Head of caudate nucleus (tissue), 42 donors: ENCODE measurements at places on chromosomes 1 and 21.

- DNase-seq = no peak
Measured at GRCh38 chr1:963746-964525, 2.3 kb upstream of the PLEKHN1 start.

GRCh38 chr1:183909672-183910071 lies 104.8 kb downstream of the RGL1 start:
- no peak for DNase-seq

DNA sequence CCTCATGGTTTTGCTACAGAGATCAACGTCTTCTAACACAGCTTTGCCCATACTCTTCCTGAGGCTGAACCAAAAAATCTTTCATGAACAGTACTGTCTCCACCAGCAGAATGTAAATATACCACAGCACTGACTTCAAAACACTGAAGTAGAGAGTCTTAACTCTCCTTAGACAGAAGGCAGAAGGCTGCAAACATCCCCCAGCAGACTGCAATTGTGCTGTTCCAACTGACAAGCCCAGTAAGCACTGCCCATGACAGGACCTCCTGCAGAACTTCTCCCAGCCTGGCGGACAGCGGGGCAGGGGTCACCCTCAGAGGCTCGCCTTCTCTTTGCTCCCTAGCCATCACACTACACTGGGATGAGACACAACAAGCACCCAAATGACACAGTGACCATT lies 218.7 kb downstream of the RERE start:
- DNase-seq = peak; percentile 52

DNA sequence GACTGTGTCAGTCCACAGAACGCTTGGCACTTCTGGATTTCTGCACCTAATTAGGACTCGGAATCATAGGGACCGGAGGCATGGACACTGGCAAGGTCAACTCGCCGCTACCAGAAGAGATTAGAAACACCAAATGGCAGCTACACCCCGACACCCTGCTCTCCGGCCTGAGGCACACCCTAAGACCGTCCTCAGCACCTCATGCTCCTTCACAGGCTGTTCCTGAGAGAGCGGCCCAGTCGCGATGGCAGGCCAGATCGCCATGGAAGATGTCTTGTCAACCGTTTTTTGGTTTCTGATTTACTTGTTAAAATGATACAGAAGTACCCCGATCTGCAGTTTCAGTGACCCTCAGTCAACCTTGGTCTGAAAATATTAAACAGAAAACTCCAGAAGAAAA lies 46.8 kb downstream of the NPHP4 start:
- DNase-seq = no peak

DNA sequence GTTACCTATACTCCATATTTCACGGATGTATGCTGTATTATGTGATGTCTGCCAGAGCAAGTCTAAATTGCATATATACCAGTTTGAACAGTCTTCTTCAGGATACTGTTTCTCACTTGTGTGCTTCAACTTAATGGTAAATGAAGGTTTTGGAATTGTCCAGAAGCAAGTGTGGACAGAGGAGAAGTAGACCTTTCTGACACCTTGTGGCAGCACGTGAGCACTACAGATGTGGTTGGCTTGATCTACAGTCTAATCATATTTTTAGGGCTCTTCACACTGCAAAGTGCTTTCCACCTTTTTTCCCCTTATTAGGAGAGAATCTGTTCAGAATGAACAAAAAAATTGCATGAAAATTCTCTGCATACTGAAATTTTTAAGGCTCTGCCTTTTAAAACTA lies 10.9 kb downstream of the MORC3 start:
- peak; percentile 71 for DNase-seq

GRCh38 chr21:45319461-45320211 lies 31.9 kb upstream of the POFUT2 start:
- no peak for DNase-seq

- DNase-seq = no peak
Measured at GRCh38 chr1:36847761-36848160, 186.6 kb downstream of the GRIK3 start.

- no peak for DNase-seq
Measured at GRCh38 chr1:202086579-202087350, 36.0 kb upstream of the GPR37L1 start.

GRCh38 chr1:112961072-112961471 lies 5.1 kb upstream of the SLC16A1 start:
- no peak for DNase-seq

GRCh38 chr1:80417671-80418070 lies 1383.1 kb upstream of the ADGRL2 start:
- DNase-seq = no peak

DNA sequence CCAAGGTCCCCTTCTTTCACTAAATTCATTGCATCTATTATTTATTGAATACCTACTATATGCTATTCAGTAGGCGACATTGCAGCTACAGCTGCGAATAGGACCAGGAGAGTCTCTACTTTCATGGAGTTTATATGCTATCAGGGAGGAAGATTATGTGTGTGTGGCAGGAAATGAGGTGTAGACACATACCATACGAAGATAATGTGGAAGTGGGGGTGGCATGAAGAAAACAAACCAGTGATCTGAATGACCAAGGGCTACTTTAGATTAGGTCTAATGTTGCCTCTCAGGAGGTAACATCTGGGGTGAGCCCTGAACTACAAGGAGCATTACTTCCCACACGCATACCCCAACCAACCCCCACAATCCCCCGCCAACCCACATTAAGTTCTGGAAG lies 1.0 kb upstream of the PPIH start:
- no peak for DNase-seq

GRCh38 chr1:19921310-19921709 lies 2.1 kb downstream of the PLA2G2E start:
- DNase-seq = no peak

DNA sequence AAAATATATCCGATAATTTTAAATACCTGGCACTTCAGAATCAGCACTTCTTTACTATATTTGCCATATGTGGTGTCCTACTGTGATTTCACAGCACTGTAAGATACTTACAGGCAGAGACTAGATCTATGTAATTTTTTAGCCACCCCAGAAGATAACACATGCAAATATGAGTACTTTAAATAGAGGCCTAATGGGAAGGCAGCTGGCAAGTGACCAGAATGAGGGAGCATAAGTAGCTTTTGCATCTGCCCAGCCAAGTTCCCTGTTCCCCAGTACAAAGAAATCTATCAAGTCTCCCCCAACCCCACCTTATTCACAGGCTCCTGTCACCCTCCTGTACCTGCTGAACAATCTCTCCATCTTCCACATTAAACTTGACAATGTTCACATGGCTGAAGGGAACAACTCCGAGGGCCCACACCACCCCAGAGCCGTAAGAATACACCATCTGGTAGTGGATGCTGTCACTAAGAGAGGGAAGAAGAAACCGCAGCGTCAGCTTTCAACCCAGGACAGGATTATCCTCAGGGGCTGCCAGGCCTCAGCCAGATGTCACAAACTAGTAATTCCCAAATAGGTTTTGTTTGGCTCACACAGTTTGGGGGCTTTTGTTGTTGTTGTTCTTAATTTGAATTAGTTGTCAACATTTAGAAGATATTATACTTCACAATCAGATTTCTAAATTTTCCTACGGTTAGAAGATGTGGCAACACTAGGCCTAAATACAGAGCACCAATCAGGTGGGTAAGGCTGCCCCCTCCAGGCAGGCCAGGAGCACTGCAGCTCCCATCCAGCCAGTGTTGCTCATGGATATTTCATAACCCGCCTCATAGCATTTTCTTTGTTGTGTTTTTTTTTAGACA lies 10.4 kb downstream of the EMC1 start:
- peak; percentile 28 for DNase-seq

DNA sequence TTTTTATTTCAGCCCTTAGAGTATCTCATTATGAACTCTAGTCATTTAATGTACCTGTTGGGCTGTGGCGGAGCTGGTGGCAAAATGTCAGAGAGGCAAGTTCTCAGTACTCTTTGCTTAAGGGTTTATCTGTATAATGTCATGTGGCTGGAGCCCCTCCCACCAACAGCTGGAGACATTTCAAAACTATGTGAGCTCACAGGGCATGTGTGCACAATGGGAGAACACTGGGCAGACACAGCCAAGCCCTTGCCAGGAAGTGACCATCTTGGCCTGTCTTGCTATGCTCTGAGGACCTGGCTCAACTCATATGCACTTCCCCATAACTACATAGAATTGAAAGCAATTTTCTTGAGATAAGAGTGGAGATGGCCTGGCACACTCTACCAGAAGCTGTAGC lies 296.4 kb downstream of the PTPRU start:
- no peak for DNase-seq

GRCh38 chr1:197224160-197224559 lies 43.9 kb upstream of the CRB1 start:
- no peak for DNase-seq

DNA sequence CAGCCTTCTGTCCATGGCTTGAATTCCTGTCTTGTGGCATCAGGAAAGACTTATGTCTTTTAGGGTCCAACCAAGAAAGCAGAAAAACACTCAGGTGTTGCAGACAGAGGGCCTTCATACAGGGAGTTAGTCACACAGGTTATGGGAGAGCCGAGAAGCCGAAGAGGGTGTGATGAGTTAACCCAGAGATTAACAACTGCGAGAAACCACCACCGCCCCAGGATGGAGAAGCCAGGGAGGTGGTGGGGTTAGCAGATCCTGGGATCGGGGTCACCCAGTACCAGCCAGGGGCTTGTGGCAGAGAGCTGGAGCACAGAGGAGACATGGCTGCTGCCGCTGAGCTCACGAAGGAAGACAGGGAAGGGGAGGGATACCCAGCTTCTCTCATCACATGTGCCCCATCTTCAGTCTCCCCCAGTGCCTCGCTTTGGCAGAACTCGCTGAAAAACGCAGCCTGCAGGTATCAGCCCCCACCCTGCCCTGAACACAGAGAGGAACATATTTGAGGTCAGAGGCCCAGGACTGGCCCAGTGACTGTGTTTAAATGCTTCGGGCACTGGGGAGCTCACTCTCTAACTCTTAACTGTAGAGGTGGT lies 58.7 kb downstream of the RUNX3 start:
- no peak for DNase-seq

DNA sequence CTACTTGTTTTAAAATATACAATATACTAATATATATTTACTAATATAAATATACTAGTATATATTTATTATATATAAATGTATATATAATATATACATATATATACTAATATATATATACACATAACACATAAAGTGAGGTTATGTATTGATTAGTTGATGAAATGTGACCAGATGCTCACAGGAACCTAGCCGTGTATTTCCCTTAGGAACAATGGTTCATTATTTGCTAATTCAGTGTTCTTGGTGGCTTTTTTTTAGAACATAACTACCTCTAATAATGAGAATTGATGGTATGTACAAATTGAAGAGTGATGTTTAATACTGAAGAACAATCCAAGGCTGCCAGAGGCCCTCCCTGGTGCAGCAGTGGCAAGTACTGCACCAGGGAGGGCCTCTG lies 37.9 kb upstream of the ITPKB start:
- DNase-seq = no peak

GRCh38 chr1:161200992-161201835 lies 953 bp upstream of the NDUFS2 start:
- DNase-seq = no peak

DNA sequence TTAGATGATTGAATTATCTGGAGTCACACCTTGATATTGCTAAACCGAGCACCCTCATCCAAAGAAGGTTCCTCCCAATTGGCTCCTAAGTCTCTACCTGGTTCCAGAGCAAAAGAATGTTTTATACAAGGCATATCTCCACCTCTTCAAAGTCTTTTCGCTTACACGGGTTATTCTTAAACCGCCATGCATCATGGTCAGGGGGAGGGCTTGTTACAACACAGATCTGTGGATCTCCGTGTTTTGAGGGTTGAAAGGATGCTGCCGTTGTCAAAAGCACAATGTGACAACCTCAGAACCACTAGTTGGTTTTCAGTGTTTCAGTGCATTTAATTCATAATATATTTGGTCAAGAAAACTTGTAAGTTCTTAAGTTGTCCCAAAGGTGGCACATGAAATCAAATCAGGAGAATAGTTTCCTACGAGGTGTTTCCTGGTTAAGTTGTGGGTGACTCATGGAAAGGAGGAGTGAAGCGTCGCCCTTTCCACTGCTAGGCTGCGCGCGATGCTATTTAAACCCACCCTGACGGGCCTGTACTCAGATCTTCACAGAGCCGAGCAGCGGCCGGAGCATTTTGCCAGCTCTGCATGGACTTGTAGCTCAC lies 1531.6 kb upstream of the TPTE start:
- DNase-seq = no peak

GRCh38 chr1:3570066-3570986 lies 41.0 kb downstream of the MEGF6 start:
- no peak for DNase-seq

DNA sequence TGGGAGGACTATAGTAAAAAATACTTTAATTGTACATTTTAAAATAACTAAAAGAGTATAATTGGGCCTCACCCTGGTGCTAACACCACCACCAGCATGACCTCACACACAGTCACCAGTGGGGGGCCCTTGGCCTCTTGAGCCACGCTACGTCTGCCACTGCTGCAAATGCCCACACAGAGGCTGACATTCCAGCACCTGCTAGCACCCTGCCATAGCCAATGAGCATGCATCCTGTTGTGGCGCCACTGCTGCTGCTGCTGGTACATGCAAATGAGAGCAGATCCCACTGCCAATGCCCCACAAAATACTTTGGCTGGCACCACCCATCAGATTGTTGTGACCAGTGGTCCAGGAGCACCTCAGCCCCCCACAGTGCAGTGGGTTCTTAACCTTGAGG lies 31.5 kb upstream of the TNR start:
- DNase-seq = no peak

DNA sequence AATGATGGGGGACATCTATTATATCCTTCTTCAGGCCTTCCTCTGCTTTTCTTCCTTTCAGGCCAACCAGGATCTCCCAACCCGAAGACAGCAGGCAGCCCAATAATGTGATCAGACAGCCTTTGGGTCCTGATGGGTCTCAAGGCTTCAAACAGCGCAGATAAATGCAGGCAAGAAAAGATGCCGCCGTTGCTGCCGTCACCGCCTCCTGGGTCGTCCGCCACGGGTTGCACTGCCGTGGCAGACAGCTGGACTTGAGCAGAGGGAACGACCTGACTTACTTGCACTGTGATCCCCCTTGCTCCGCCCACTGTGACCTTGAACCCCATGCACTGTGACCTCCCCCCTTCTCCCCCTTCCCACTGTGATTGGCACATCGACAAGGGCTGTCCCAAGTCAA lies 27.9 kb downstream of the SZRD1 start:
- DNase-seq = no peak

DNA sequence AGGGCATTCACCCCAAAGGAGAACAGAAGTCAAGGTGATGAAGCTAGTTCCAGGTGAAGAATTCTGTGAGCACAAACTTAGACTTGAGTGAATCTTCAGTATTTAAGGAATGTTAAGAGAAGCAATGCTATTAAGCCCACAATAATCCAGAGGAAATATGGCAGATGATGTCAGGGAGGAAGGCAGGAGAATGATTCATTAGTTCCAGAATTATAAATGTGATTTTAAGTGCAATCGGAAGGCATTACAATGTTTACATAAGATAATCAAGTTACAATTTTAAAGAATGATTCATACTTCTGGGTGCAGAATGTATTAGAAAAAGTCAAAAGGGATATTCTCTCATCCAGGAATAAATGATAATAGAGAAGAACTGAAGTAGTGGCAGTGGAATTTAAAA lies 545.2 kb upstream of the BRINP3 start:
- no peak for DNase-seq
